Tibial nerve (tissue), 4 donors: ENCODE measurements at places on chromosomes 13 and 19. TPM values are rescaled to one million over a fixed set of nuclear protein-coding genes. Genes with fewer than 3 reads are reported as not detected.

DNA sequence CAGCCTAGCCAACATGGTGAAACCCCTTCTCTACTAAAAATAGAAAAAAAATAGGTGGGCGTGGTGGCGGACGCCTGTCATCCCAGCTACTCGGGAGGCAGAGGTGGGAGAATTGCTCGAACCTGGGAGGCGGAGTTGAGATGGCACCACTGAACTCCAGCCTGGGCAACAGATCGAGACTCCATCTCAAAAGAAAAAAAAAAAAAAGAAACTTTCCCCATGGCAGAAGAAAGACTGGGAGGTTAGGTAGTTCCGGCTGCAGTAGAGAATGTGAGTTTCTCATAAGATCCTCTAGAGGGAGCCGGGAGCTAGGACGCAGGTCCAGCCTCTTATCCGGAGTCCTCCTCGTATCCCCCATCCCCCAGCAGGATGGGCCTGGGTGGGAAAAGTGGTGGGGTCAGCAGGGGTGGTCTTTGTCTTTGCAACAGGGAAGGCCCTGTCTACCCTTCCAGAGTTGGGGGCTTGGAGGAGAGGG lies 13.2 kb upstream of the CREB3L3 start:
- H3K4me3 ChIP-seq = no peak overlapping the region
- no peak overlapping the region for H3K27ac ChIP-seq

- no peaks in the 10 kb centered on the region for H3K36me3 ChIP-seq
- peak overlapping the region; percentile 98 for H3K27ac ChIP-seq
- H3K27me3 ChIP-seq = no peaks in the 10 kb centered on the region
These were observed 4.1 kb upstream of the EMP3 start for GRCh38 chr19:48321372-48321621.

DNA sequence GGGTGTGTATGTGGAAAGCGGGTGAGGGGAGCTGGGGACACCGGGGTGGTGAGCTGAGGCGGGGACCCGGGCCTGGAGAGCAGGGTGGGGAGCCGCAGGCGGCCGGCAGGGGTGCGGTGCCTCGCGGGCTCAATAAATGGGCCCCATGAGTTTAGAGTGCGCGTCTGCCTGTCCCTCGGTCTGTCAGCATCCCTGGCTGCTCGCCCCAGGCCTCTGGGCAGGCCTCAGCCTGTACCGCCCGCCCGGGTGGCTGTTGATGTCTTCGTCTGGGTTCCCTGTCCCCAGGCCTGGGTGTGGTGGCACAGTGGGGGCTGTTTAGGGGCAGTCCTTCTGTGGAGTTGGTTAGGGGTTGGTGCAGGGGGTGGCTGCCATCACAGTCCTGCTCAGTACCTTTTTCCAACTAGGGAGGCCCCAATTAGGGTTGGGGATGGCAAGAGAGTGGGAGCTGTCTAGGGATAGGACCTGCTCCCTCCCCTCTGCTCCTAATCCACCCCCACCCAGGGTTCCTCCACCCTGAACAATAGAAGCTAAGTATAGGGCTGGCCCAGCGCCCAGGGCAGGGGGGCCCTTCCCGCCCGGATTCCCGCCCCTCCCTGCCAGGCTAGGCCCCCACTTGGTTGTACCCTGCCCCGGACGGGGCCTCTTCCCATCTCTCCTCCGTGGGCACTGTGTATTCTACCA lies 12.2 kb downstream of the CIC start:
- H3K27ac ChIP-seq = peak overlapping the region; percentile 96
- H3K36me3 ChIP-seq = no peaks in the 10 kb centered on the region
- peak; percentile 61 for DNase-seq
- peaks cover 71% of the 10 kb centered on the region for H3K4me1 ChIP-seq
- peak overlapping the region; percentile 81 for H3K4me3 ChIP-seq

DNA sequence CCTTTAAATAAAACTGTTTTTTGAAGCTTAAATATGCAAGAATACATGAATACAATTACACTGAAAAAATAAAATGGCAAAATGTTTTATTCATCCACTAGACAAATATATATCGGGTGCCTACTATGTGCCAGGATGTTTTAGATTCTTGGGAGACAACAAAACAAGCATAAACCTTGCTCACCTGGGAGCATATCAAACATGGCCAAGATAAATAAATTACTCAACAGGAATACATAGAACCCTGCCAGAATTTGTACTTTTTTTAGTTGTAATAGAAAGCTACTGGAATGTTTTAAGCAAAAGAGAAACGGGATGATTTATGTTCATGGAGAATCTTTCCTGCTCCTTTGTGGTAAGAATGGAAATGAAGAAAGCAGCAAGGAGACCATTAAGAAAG lies 2358.5 kb upstream of the PCDH20 start:
- no peaks in the 10 kb centered on the region for H3K27me3 ChIP-seq
- H3K4me1 ChIP-seq = no peaks in the 10 kb centered on the region
- no peak overlapping the region for H3K27ac ChIP-seq
- DNase-seq = no peak
- no peak overlapping the region for H3K4me3 ChIP-seq
- H3K36me3 ChIP-seq = no peaks in the 10 kb centered on the region

GRCh38 chr19:6070720-6071485 lies 39.4 kb downstream of the RFX2 start:
- H3K36me3 ChIP-seq = no peaks in the 10 kb centered on the region
- no peak for DNase-seq
- H3K27ac ChIP-seq = peak overlapping the region; percentile 66
- peaks cover 18% of the 10 kb centered on the region for H3K4me1 ChIP-seq
- no peak overlapping the region for H3K4me3 ChIP-seq

GRCh38 chr19:3203805-3204645 lies 18.3 kb downstream of the NCLN start:
- H3K27ac ChIP-seq = no peak overlapping the region
- no peak overlapping the region for H3K4me3 ChIP-seq
- no peaks in the 10 kb centered on the region for H3K4me1 ChIP-seq
- H3K27me3 ChIP-seq = no peaks in the 10 kb centered on the region
- H3K36me3 ChIP-seq = peaks cover 15% of the 10 kb centered on the region

DNA sequence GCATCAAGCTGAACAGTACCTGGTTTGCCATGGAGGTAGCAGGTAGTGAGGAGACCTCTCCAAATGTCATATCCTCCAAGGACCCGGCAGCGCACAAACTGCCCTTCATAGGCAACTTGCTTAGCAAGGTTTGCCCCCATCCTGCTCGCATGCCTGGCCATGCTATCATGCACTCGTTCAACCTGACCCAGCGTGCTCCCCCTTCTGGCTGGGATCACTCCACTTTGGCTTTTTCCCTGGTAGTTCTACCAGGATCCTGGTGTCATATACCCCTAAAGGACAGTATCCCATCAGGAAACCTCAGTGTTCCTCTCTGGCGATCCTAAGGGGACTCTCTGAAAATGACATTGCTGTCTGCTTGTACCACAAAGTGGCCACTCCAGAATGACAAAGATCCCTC lies 38.6 kb upstream of the ZNF30 start:
- no peak overlapping the region for H3K4me3 ChIP-seq
- no peaks in the 10 kb centered on the region for H3K36me3 ChIP-seq
- H3K27me3 ChIP-seq = no peaks in the 10 kb centered on the region
- no peaks in the 10 kb centered on the region for H3K4me1 ChIP-seq
- no peak overlapping the region for H3K27ac ChIP-seq
- no peak for DNase-seq

- H3K4me1 ChIP-seq = peaks cover 7% of the 10 kb centered on the region
- no peak for DNase-seq
- no peaks in the 10 kb centered on the region for H3K27me3 ChIP-seq
These were observed 7.6 kb downstream of the CILP2 start for GRCh38 chr19:19545707-19546106.

DNA sequence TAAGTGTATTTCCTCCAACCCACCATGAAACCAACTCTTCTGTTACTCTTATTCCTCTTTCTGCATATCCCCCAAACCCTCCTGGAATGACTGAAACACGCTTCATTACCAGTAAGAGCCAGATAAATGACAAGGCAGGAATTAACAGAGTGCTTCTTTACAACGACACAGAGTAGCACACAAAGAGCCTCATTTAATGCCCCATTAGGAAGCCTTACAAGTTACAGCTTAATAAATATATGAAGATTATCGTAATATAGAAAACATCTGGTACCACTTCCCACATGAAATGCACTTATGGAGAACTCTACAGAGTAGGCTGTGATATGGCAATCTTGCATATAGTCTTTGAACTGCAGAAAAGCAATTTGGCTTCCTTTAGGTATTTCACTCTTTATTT lies 116.8 kb downstream of the ENOX1 start:
- no peaks in the 10 kb centered on the region for H3K36me3 ChIP-seq
- no peak overlapping the region for H3K27ac ChIP-seq

GRCh38 chr13:110218581-110219201 lies 88.3 kb downstream of the COL4A1 start:
- no peaks in the 10 kb centered on the region for H3K27me3 ChIP-seq
- no peak overlapping the region for H3K4me3 ChIP-seq
- no peaks in the 10 kb centered on the region for H3K36me3 ChIP-seq
- H3K4me1 ChIP-seq = peaks cover 51% of the 10 kb centered on the region
- no peak for DNase-seq

DNA sequence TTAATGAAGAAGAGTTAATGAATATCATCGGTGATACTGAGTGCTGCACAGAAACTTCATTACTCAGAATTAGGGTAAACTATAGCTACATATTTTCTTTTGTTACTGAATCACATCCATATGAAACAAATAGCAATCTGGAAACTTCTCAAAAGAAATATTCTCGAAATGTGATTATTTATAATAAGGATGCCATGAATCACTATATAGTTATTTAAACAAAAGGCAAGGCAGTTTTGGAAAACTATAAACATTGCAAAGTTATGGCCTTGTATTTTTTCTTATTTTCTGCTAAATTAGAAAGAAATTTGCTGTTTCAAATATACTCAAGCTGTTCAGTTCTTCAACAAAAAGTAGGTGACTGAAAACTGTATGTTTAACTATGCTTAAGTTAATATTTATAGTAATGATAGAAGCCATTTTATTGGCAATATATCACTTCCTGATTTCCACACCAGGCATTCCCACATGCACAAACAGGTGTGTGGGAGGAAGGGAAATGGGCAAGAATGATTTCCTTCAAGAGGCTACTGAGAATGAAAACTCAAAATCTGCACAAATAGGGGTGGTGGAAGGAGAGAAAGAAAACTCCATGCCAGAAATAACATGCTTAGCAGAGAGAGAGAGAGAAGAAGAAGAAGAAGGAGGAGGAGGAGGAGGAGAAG lies 74.5 kb upstream of the FRY start:
- no peaks in the 10 kb centered on the region for H3K4me1 ChIP-seq
- DNase-seq = no peak
- no peaks in the 10 kb centered on the region for H3K36me3 ChIP-seq
- H3K4me3 ChIP-seq = no peak overlapping the region
- no peak overlapping the region for H3K27ac ChIP-seq

GRCh38 chr13:20125129-20125782 lies 35.6 kb downstream of the GJA3 start:
- no peak for DNase-seq
- H3K4me3 ChIP-seq = no peak overlapping the region
- H3K4me1 ChIP-seq = peaks cover 7% of the 10 kb centered on the region

- no peak overlapping the region for H3K4me3 ChIP-seq
- no peaks in the 10 kb centered on the region for H3K27me3 ChIP-seq
- peak overlapping the region; percentile 15 for H3K27ac ChIP-seq
- peaks cover 19% of the 10 kb centered on the region for H3K36me3 ChIP-seq
- DNase-seq = no peak
These were observed 10.4 kb downstream of the SAMD4B start for GRCh38 chr19:39352381-39353255.

DNA sequence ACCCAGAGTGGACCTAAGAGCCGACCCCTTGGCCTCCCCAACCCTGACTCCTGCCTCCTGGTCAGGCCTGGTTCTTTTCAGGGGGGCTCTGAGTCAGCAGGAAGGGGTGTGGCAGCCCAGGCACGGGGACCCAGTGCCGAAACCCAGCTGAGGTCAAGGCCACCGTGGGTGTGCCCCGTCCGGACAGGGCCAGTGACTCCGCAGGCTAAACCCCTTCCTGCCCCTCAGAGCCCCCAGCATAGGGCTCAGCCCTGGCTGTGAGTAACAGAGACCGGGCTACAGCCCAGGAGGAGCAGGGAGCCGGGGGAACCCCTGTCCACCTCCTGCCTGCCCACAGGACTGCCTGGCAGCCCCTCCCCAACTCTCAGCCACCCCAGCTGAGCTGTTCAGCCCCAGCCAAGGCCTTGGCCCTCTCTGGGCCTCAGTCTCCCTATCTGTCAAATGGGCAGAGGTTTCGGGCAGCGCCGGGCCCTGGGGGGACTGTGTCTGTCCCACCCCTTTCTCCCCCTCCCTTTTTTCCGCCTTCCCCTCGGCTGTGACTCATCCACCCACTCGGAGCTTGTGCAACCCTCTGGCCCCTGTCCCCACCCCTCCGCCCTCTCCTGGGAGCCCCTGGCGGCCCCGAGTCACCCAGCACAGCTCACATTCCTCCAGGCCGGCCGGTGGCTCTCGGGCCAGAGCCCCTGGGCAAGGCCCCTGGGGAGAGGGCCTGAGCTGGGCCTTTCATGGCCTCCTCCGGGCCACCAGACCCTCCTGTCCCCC lies 8.6 kb downstream of the ZBTB7A start:
- peak overlapping the region; percentile 98 for H3K27ac ChIP-seq
- H3K4me1 ChIP-seq = peaks cover 68% of the 10 kb centered on the region
- H3K36me3 ChIP-seq = peaks cover 16% of the 10 kb centered on the region
- peak; percentile 87 for DNase-seq

DNA sequence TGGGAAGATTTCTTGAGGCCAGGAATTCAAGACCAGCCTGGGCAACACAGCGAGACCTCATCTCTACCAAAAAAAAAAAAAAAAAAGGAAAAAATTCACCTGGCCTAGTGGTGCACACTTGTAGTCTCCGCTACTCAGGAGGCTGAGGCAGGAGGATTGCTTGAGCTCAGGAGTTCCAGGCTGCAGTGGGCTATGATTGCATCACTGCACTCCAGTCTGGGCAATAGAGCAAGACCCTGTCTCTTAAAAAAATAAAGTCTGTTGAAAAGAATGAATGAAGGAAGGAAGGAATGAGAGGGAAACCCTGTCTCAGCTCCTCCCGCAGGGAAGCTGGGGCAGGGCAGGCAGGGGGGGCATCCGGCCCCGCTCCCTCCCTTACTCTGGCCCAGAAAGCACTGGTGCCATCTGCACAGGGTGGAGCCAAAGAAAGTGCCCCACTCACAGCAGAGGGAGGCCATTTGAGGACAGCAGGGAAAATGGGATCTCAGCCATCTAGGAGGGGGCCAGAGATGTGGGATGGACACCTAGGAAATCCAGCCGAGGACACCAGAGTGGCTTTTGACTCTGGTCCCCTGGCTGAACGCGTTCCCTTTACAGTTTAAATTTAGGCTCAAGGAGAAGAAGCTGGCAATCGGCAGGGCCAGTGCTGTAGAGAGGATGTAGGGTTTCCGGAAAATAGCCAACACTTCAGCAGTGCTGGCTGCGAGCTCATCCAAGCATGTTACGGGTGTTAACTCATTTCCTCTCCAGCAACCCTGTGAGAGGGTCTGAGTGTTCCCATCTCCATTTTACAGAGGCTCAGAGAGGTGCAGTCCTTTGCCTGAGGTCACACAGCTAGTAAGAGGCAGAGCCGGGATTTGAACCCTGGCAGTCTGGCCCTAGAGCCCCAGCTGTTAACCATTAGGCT lies 3.6 kb upstream of the HPN start:
- no peak for DNase-seq
- H3K4me1 ChIP-seq = peaks cover 34% of the 10 kb centered on the region
- no peak overlapping the region for H3K4me3 ChIP-seq
- no peaks in the 10 kb centered on the region for H3K27me3 ChIP-seq
- H3K27ac ChIP-seq = no peak overlapping the region

The RCBTB2 gene
- total RNA-seq = 7.1 TPM

The PALM3 gene
- 0.30 TPM for total RNA-seq

The CGB8 gene
- total RNA-seq = not detected

The UGGT2 gene
- 62.4 TPM for total RNA-seq

The ZFP36 gene
- 150 TPM for total RNA-seq

The ADAMTS10 gene
- total RNA-seq = 47.4 TPM

The GJA3 gene
- not detected for total RNA-seq

The TMED1 gene
- total RNA-seq = 33.7 TPM

The TUBA3C gene
- total RNA-seq = not detected

The CCDC70 gene
- total RNA-seq = not detected

The CEACAM8 gene
- not detected for total RNA-seq
